ENCODE measurements at places on chromosomes 5 and 9. TPM values are rescaled to one million over a fixed set of nuclear protein-coding genes. Genes with fewer than 3 reads are reported as not detected.

GRCh38 chr9:90641884-90642487 is 638 bp downstream of the DIRAS2 start:
- no peak overlapping the region for H3K27ac ChIP-seq
- H3K4me3 ChIP-seq: peak overlapping the region; percentile 77
- no peak for DNase-seq
- peaks cover 12% of the 10 kb centered on the region for H3K4me1 ChIP-seq

DNA sequence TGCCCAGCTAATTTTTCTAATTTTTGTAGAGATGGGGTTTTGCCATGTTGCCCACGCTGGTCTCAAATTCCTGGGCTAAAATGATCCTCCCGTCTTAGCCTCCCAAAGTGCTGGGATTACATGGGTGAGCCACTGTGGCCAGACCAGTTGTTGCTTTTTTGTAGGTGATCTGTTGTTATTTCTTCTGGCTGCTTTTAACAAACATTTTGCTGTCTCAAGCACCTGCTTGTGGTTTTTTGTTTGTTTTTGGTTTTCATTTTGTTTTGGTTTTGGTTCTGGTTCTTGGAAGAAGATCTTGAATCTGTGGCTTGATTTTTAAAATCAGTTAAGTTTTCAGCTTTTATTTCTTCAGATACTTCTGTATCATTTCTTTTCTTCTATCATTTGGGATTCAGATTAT is 21.1 kb downstream of the ERCC6L2 start:
- peak overlapping the region; percentile 89 for H3K27ac ChIP-seq
- H3K36me3 ChIP-seq: peaks cover 11% of the 10 kb centered on the region
- peaks cover 35% of the 10 kb centered on the region for H3K4me1 ChIP-seq

The SH3GLB2 gene
- 41.8 TPM for total RNA-seq

GRCh38 chr5:91031402-91031752 is 351.7 kb downstream of the ARRDC3 start:
- H3K27me3 ChIP-seq: peaks cover 26% of the 10 kb centered on the region
- no peak overlapping the region for H3K27ac ChIP-seq
- H3K4me1 ChIP-seq: no peaks in the 10 kb centered on the region
- no peak overlapping the region for H3K4me3 ChIP-seq
- H3K36me3 ChIP-seq: no peaks in the 10 kb centered on the region

- H3K4me1 ChIP-seq: no peaks in the 10 kb centered on the region
- no peak overlapping the region for H3K27ac ChIP-seq
- H3K4me3 ChIP-seq: no peak overlapping the region
- no peaks in the 10 kb centered on the region for H3K27me3 ChIP-seq
- peaks cover 3% of the 10 kb centered on the region for H3K36me3 ChIP-seq
Measured at GRCh38 chr5:8807636-8808035, 738.2 kb downstream of the SEMA5A start.

DNA sequence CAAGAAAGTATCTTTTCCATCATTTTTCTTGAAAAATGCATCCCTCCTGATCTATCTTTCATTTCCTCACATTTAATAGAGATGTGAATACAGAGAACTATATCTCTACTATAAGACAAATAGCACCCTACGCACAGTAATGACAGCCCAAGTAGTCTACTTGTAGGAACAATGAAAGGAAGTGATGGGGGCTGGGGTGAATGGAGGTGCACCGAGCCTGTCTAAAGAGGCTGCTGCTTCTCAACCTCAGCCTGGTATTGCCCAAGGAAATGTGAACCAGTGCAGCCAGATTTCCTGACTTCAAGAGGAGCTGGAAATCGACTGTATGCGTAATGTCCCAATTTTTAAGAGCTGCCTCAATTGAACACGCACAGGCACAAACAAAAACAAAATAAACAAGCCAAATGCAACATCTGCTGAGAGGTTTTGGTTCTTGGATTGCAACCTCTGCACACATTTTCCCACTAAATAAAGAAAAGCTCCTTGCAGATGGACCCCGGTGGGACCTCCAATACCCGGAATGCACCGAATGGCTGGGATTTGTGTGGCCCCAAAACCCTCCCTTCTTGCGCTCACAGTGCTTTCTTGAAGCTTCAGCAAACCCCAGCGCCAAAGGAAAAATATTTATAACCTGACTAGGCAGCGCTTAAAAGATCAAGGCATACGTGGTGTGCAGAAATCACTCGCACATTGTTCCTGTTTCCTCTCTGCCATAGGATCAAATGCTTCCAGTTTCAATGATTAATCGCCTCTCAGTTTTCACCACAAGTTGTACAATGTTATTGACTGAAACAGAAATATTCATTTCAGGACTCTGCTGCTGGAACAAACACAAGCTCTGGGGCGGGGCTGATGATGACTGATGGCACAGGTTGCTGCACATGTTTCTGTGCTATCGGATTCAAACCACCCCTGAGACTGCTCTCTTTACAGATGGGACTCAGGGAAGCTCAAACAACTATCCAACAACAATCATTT is 68.3 kb downstream of the KCNIP1 start:
- DNase-seq: peak; percentile 77
- no peaks in the 10 kb centered on the region for H3K36me3 ChIP-seq
- H3K4me3 ChIP-seq: peak overlapping the region; percentile 65
- no peak overlapping the region for H3K27ac ChIP-seq

The GMCL2 gene
- not detected for total RNA-seq

DNA sequence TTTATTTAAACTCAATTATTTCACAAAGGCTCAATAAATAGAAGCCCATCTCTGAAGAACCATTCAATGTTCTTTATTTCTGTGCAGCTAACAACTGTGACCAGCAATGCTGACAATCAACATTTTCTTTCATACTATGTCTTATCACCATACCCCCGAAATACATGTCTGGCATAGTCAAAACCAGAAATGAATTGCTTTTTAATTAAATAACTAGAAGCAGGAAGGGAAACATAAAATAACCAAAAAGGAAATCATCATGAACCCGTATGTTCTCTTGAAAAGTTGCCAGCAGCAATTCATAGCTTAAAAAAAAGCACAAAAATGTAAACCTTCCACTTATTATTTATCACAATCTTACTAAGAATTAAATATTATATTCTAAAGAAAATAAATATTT is 212.4 kb downstream of the TMEM232 start:
- no peak overlapping the region for H3K4me3 ChIP-seq
- DNase-seq: no peak
- no peak overlapping the region for H3K27ac ChIP-seq

The ANKRD31 gene
- 0.58 TPM for total RNA-seq

- H3K4me3 ChIP-seq: peak overlapping the region; percentile 18
- H3K36me3 ChIP-seq: peaks cover 6% of the 10 kb centered on the region
- H3K27me3 ChIP-seq: peaks cover 28% of the 10 kb centered on the region
- H3K4me1 ChIP-seq: peaks cover 59% of the 10 kb centered on the region
- H3K27ac ChIP-seq: peak overlapping the region; percentile 86
Measured at GRCh38 chr5:148799737-148800527, 26.5 kb upstream of the ADRB2 start.

GRCh38 chr5:161064297-161064696 is 212.3 kb upstream of the ATP10B start:
- H3K27me3 ChIP-seq: no peaks in the 10 kb centered on the region
- H3K36me3 ChIP-seq: no peaks in the 10 kb centered on the region
- no peak for DNase-seq
- H3K27ac ChIP-seq: no peak overlapping the region
- H3K4me3 ChIP-seq: no peak overlapping the region

GRCh38 chr5:159330131-159330800 is at the start of gene IL12B:
Gene IL12B (minus strand): TSS chr5:159330487. CDS start chr5:159326782, 3,705 bp downstream.
- no peak for DNase-seq
- peaks cover 21% of the 10 kb centered on the region for H3K27me3 ChIP-seq
- H3K36me3 ChIP-seq: no peaks in the 10 kb centered on the region
- peaks cover 8% of the 10 kb centered on the region for H3K4me1 ChIP-seq
- H3K27ac ChIP-seq: no peak within 1 kb of the TSS

The CKMT2 gene
- total RNA-seq: not detected

DNA sequence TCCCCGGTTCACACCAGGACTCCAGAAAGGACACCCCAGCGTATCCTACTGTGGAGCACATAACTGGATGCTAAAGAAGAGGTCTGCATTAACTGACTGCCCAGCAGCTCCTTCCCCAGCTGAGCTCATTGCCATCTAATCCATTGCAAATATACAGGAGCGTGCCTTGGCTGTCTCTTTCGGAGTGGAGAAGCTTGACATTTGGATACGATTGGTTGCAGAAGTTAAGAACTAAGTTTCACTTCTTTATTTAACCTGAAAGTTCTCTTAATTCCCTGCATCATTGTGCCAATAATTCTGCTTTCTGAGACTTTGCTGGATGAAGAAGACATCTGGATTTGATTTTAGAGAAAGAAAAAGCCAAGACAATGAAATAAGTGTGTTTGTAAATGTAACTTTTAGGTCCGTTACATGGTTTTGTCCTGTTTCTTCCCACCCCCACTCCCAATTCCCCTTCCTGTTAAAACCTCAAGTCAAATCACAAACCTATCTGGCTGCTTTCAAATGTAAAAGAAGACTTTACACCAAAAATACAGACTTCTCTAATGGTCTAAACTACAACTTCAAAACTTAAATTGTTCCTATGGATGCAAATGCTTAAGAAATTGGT is 33.9 kb downstream of the TAS2R1 start:
- H3K4me1 ChIP-seq: no peaks in the 10 kb centered on the region
- H3K27me3 ChIP-seq: no peaks in the 10 kb centered on the region
- no peak for DNase-seq
- no peak overlapping the region for H3K27ac ChIP-seq
- no peaks in the 10 kb centered on the region for H3K36me3 ChIP-seq

The C1QTNF3 gene
- total RNA-seq: 2.8 TPM

The ARHGEF39 gene
- 15.1 TPM for total RNA-seq

GRCh38 chr5:109601736-109602135 is 88.0 kb upstream of the MAN2A1 start:
- no peak overlapping the region for H3K4me3 ChIP-seq
- no peak overlapping the region for H3K27ac ChIP-seq
- no peak for DNase-seq
- H3K36me3 ChIP-seq: no peaks in the 10 kb centered on the region
- no peaks in the 10 kb centered on the region for H3K4me1 ChIP-seq

DNA sequence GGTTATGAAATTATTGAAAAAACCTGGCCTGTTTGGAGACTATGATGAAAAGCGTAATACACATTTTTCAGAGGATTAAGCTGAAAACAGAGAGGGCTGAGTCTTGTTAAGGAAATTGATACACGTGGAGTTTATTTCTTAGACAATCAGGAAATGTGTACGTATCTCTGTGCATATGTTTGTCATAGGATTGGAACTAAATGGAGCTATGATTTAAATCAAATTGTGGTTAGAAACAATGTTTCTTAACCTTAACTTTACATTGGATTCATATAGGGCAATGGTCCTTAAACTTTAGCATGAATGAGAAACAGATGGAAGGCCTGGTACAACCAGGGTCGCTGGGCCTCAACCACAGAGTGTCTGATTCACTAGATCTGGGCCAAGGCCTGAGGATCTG is 451.6 kb downstream of the CDH18 start:
- no peak for DNase-seq
- no peak overlapping the region for H3K27ac ChIP-seq
- no peaks in the 10 kb centered on the region for H3K36me3 ChIP-seq
- no peak overlapping the region for H3K4me3 ChIP-seq

- H3K36me3 ChIP-seq: no peaks in the 10 kb centered on the region
- peaks cover 5% of the 10 kb centered on the region for H3K27me3 ChIP-seq
- H3K27ac ChIP-seq: no peak overlapping the region
- H3K4me1 ChIP-seq: no peaks in the 10 kb centered on the region
Measured at GRCh38 chr5:137145721-137146120, 353.4 kb downstream of the SPOCK1 start.

GRCh38 chr5:66442951-66443445 is 153.2 kb upstream of the MAST4 start:
- no peak for DNase-seq
- H3K27ac ChIP-seq: no peak overlapping the region
- peaks cover 17% of the 10 kb centered on the region for H3K27me3 ChIP-seq
- H3K4me3 ChIP-seq: no peak overlapping the region
- no peaks in the 10 kb centered on the region for H3K36me3 ChIP-seq
- peaks cover 21% of the 10 kb centered on the region for H3K4me1 ChIP-seq

The IFNA21 gene
- not detected for total RNA-seq

GRCh38 chr5:57216714-57217113 is 42.9 kb downstream of the GPBP1 start:
- H3K27me3 ChIP-seq: no peaks in the 10 kb centered on the region
- H3K36me3 ChIP-seq: peaks cover 37% of the 10 kb centered on the region
- no peak overlapping the region for H3K27ac ChIP-seq
- no peak overlapping the region for H3K4me3 ChIP-seq
- peaks cover 76% of the 10 kb centered on the region for H3K4me1 ChIP-seq

DNA sequence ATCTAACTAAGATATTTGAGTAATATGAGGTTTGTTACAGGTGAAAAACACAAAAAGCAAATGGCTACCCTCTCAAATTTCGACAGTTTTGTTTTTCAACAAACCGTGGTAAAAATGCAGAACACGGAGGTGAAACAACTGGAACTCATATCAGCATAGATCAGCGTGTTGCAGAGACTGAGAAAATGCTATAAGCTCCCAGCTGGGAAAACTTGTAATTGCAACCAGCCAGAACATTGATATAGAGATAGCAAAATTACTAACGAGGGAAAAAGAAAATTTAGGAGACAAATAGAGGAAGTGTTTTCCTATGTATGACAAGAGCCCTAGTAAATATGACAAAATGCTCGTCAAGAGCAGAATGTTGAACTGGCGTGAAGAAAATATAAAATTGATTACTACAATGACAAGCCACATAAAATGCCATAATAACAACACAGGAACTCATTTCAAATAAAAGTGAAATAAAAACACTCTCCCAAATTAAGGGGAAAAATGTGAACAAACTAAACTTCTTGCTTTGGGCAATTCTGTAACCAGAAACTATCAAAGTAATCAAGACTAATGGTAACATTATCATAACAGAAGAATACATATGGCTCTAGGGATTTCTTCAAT is 1989.8 kb downstream of the EFNA5 start:
- H3K4me1 ChIP-seq: no peaks in the 10 kb centered on the region
- no peak for DNase-seq
- H3K27ac ChIP-seq: no peak overlapping the region
- no peak overlapping the region for H3K4me3 ChIP-seq
- H3K27me3 ChIP-seq: no peaks in the 10 kb centered on the region

DNA sequence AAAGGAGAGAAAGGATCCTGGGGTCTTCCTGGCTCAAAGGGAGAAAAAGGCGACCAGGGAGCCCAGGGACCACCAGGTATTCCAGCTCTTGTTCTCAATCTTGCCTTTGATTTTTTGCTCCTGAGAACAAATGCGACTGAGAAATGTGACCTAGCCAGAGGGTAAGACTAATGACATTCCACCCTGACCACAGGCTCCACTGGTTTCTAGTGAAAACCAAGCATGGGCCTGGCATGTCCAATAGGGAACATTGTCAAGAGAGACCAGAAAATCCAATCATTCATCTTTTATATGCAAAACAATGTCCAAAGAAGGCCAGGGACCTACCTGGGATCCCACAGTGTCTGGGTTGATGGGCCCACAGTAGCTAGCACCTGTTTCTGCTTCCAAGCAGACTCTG is 50.3 kb upstream of the TGFBR1 start:
- no peak for DNase-seq
- H3K27ac ChIP-seq: no peak overlapping the region
- no peak overlapping the region for H3K4me3 ChIP-seq
- peaks cover 16% of the 10 kb centered on the region for H3K27me3 ChIP-seq

The LCN15 gene
- total RNA-seq: not detected

GRCh38 chr9:130409246-130409645 is 35.5 kb upstream of the ASS1 start:
- no peak overlapping the region for H3K4me3 ChIP-seq
- H3K27me3 ChIP-seq: no peaks in the 10 kb centered on the region
- H3K4me1 ChIP-seq: no peaks in the 10 kb centered on the region
- H3K27ac ChIP-seq: no peak overlapping the region
- H3K36me3 ChIP-seq: no peaks in the 10 kb centered on the region

- DNase-seq: no peak
- H3K4me1 ChIP-seq: no peaks in the 10 kb centered on the region
- H3K4me3 ChIP-seq: no peak overlapping the region
- no peaks in the 10 kb centered on the region for H3K27me3 ChIP-seq
- no peaks in the 10 kb centered on the region for H3K36me3 ChIP-seq
Measured at GRCh38 chr5:86124333-86124732, 493.4 kb upstream of the COX7C start.

Measured in activated T-cell treated with anti-CD3 and anti-CD28 coated beads, Interleukin-2, amount 50 U/mL, for 72 hours (primary cell).